ENCODE measurements at places on chromosomes 3 and 15.

- DNase-seq, result no peak
Measured at GRCh38 chr3:168693870-168694269, 598.1 kb upstream of the GOLIM4 start.

DNA sequence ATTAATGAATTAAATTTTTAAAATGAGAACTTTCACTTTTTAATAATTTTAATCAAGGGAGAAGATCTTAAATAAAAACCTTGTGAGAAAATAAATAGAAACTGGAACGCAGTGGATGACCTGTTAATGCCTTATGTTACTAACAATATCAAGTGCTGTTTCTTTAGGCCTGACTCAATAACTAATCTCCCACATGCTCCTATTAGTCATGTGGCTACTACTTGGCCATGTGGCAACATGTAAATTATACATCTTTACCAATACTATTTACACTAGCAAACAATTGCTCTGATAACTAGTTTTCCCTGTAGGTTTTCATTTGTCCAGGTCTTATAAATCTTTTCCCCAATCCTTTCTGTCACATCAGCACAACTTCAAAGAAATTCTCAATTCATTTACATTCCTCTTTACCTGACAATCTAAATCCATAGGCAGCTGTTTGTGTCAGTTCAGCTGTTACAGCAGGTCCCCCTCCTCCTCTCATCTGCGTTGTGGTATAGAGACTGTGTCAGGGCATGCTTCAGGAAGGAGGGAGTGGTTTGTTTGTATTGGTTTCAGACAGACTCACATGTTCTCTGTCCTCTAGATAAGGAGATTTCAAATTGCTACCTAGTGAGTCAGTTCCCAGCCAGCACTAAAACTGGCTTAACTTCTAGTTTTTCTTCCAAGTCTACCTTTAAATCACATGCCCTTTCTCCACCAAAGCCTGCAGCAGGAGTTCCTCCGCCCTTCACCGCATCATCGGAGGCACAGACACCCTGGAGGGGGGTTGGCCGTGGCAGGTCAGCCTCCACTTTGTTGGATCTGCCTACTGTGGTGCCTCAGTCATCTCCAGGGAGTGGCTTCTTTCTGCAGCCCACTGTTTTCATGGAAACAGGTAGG lies 11.3 kb upstream of the C3orf52 start:
- DNase-seq, result no peak

DNA sequence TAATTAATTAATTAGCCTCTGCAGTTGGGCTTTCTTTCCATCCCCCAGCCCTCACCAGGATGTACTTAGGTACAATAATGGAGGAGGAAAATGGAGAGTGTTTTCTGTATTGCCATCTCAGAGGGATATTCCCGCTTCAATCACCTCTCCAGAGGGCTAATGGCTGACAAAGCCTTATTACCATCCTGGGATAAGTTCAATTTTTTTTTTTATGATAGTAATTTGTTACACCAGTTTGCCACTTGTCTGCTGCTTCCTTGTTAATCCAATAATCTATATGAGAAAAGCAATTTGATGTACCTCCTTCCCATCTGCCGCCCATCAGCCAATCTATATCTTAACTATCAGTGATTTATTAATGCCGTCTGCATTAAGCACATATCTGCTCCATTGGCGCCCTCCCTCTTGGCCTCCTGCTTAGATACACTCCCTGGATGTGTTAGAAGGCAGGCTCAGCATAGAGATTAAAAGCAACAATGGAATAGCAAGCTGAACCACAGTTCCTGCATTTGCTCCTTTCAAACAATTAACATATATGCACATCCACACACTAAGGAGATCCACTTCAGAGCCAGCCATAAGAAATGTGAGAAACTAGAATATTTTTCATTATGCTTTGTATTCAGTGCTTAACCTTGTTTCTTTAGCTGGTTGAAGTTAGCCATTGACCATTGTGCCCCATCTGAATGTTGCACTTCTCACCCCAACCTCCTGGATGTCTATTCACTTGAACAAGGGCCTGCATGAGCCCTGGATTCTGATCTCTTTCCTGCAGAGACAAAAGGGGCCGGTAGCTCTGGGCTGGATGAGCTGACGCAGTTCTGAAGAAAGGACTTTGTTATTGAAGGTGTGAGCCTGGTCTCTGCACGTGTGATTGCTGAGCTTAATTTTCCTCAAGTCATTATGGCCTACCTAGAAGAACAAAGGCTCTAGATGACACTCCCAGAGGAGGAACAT lies 237.3 kb upstream of the GAP43 start:
- no peak for DNase-seq

DNA sequence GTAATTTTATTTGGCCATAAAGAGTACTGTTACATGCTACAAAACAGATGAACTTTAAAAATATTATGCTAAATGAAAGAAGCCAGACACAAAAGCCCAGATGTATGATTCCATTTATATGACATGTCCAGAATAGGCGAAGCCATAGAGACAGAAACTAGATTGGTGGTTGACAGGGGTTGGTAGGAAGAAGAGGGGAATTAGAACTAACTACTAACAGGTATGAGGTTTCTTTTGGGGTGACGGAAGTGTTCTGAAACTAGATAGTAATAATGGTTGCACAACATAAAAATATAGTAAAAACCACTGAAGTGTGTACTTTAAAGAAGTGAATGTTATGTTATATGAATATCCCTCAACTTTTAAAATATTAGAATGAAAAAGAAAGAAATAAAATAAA lies 66.1 kb downstream of the GBE1 start:
- no peak for DNase-seq

- no peak for DNase-seq
Measured at GRCh38 chr3:143595456-143596077, 252.7 kb downstream of the SLC9A9 start.

DNA sequence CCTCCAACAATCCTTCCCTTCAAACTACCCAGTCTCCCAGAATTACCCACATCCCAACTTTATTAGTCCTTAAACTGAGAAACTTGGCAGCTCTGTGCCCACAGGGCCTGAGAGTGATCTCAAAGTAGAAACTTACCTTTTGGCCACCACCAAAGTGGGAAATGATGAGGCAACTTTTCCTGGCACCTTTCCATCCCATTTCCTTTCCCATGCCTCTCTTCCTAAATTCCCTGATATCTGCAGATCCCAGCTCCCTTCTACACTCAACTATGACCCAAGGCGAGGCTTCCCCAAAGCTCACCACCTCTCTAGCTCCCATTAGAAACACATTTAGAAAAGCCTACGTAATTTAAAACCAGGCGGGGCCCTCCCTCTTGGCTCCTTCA lies 271.9 kb downstream of the FOXP1 start:
- DNase-seq, result no peak

DNA sequence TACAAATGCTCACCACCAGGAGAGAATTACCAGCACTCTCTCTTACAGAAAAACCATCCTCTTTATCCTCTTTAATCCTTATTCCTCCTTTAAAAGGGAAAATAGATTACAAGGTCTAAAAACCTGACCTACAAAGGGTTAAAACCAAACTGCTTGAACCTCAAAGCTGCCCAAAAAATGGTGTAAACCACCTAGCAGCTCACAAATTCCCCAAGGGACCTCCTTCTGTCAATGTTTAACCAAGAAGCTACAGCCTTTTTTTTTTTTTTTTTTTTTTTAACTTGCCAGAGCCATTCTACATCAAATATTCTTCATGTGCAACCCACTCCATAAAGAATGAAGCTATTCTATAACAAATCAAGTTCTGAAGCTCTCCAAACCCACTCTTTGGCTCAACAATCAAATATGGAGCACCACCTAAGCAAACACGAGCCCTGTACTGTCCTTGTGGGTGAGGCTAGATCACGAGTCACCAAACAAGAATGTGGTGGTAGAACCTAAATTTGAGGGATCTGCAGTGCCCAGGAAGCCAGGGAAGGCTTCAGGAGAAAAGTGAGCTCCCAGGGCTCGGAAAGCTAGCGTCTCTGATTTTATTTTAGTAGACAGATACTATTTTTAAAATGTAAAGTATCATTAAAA lies 20.1 kb downstream of the OSBPL10 start:
- no peak for DNase-seq

GRCh38 chr3:192128922-192129321 lies 598.4 kb downstream of the FGF12 start:
- no peak for DNase-seq

DNA sequence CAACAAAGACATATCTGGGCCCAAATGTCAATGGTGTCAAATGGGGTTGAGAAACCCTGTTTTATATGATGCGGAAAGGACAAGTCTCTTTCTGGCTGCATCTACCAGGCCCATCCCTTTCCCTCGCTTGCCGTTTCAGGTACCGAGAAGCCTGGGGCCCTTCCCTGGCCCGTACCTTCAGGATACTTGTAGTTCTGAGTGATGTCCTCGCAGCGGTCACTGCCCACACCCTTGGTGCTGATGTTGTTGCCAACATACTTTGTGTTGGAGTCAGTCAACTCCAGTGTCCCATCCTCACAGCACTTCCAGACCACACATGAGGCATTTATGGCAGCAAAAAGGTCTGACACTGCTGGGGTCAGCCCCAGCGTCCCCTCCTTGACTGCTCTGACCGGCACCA lies 13.8 kb downstream of the EPB42 start:
- no peak for DNase-seq

GRCh38 chr15:26721232-26721967 lies 51.5 kb downstream of the GABRB3 start:
- no peak for DNase-seq

- no peak for DNase-seq
Measured at GRCh38 chr15:49865925-49866757, 245.3 kb downstream of the DTWD1 start.

GRCh38 chr3:113057117-113057516 lies 66.3 kb downstream of the GTPBP8 start:
- no peak for DNase-seq

DNA sequence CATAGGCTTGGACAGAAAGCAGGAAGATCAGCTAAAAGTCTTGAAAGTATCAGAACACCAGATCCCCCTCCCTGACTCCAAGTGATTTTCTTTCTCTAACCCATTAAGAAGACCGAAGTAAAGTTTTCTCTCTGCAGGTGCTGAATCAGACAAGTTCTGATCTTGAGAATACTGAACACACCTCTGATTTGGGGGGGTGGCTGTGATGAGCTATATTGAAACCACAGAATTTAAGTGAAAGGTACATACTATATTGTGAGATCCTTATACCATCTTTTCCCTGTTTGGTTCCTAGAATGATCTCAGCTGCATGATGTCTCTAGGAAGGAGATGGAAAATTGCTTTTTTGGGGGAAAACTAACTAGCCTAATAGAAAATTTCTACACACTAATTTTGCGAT lies 196.0 kb downstream of the DIPK2A start:
- DNase-seq, result no peak

- peak; percentile 88 for DNase-seq
Measured at GRCh38 chr15:74614744-74615507, 710 bp upstream of the CLK3 start.

- DNase-seq, result no peak
Measured at GRCh38 chr3:65930648-65931047, 108.1 kb downstream of the MAGI1 start.

- DNase-seq, result no peak
Measured at GRCh38 chr15:23854912-23855659, 168.0 kb upstream of the NDN start.

DNA sequence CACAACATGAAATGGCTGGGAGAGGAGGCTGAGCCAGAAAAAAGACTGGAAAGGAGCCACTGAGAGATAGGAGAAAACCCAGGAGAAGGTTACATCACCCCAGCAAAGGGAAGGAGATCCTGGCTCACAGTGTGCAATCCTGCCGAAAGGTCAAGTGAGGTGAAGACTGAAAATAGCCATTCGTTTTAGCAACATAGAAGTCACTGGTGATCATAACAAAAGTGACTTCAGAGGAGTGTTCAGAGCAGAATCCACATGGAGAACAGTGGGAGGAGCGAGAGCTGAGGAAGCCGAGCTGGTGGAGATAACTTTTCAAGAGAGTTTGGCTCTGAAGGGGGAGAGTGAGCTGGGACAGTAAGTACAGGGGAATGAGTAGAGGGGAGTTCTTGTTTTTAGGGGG lies 5.4 kb upstream of the HEG1 start:
- DNase-seq, result no peak

DNA sequence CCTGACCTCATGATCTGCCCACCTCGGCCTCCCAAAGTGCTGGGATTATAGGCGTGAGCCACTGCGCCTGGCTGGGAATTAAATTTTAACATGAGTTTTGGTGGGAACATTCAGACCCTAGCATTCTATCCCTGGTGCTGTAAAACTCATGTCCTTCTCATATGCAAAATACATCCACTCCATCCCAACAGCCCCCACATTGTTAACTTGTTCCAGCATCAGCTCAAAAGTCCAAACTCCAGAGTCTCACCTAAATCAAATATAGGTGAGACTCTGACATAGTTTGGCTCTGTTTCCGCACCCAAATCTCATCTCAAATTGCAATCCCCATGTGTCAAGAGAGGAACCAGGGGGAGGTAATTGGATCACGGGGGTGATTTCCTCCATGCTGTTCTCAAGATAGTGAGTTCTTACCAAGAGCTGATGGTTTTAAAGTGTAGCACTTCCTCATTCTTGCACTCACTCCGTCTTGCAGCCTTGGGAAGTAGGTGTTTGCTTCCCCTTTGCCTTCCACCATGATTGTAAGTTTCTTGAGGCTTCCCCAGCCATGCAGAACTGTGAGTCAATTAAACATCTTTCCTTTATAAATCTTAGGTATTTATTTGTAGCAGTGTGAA lies 96.2 kb upstream of the PLCL2 start:
- DNase-seq, result no peak

DNA sequence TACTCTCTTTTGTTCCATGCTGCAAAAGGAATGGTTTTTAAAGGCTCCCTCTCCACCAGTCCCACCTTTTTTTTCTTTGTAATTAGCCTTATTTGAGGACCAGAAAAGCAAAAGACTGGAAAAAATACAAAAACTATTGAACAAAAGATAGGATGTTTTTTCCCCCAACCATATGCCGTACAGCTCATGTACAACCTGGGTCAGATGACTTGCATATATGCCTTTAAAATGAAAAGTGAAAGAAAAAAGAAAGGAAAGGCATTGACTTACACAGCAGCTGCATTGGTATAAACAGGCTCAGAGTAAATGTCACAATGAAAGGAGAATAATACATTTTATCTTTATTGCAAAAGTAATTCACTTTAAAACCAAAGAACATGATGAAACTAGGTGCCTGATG lies 69.5 kb upstream of the CMC1 start:
- DNase-seq, result no peak

- no peak for DNase-seq
Measured at GRCh38 chr3:66778107-66778506, 220.0 kb upstream of the KBTBD8 start.

GRCh38 chr3:156148946-156149381 lies 28.6 kb downstream of the KCNAB1 start:
- no peak for DNase-seq

- DNase-seq, result no peak
Measured at GRCh38 chr15:63556246-63556645, 40.9 kb upstream of the FBXL22 start.
